SJSA1 (cell line): ENCODE measurements at places on chromosomes 11 and 22. TPM values are rescaled to one million over a fixed set of nuclear protein-coding genes. Genes with fewer than 3 reads are reported as not detected.

CACNA1I gene
- 0.03 TPM in 1 of 2 replicates, not detected in the other for total RNA-seq

KCNQ1OT1 gene
- total RNA-seq: 1.3 and 2.1 TPM in 2 replicates

FOLH1 gene
- total RNA-seq: not detected in 2 replicates

RBFOX2 gene
- 92.3 and 144 TPM in 2 replicates for total RNA-seq

HIRA gene
- total RNA-seq: 7.7 and 17.2 TPM in 2 replicates

DNA sequence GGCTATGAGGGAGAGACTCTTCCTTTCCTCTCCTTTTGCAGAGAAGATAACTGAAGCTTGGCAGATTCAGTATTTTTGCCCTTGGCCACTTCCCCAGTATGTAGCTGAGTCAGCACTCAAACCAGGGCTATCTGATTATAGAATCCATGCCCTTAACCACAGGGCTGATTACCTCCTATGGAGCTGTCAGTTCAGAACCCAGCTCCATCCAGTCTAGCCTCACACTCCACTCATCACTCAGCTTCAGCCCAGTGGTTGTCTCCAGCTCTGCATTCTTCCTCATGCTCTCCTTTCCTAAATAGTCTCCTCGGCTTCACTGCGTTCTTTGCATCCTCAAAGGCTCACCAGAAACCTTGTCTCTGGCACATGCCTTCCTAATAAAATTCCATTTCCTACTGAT lies 151.6 kb upstream of the BLID start:
- DNase-seq: no peak

- no peak for DNase-seq
These were observed 8.2 kb downstream of the STX5 start for GRCh38 chr11:62823677-62824076.

DNA sequence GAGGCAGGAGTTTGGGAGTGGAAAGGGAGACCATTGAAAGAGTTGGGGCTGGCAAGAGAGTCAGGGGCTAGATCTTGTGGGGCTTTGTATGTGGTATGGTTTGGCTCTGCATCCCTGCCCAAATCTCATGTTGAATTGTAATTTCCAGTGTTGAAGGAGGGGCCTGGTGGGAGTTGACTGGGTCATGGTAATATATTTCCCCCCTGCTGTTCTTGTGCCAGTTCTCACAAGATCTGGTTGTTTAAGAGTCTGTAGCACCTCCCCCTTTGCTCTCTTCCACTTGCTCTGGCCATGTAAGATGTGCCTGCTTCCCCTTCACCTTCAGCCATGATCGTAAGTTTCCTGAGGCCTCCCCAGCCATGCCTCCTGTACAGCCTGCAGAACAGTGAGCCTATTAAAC lies 10.1 kb upstream of the RAB3IL1 start:
- no peak for DNase-seq

- DNase-seq: no peak
These were observed 39.5 kb upstream of the SLC1A2 start for GRCh38 chr11:35458846-35459245.

DNA sequence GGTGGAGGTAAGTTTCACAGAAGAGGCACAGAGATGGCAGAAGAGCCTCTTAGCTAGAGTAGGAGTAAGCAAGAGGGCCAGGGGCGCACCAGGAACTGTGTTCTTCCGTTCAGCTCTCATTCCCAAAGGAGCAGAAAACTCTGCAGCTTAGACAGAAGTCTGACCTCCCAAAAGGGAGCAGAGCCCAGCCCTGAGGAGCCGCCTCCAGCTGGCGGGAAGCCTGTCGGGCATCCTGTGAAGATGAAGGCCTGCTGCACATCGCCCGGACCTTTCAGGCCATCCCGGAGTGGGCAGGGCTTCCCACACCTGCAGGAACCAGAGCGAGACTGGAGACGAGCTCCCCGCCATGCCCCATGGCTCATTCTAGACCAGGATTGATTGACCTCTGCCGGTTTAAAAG lies 1102.8 kb downstream of the BRD1 start:
- no peak for DNase-seq

DNA sequence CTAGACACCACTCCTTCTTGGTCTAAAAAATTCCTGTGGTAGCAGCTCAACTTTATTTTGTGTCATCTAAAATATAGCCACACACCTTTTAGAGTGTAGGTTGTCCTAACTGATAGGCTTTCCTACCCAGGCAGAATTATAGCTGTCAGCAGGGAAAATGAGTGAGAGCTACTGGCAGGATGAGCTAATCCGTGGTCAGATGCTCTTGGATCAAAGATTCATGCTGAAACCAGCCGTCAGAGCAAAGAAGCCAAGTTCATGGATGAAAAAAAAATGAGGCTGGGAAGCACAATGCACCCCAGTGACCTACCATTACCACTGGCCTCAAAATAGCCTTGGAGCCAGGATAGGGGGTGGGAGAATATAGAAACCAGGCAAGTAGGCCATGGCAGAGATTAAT lies 113.1 kb upstream of the BLID start:
- DNase-seq: no peak

DNA sequence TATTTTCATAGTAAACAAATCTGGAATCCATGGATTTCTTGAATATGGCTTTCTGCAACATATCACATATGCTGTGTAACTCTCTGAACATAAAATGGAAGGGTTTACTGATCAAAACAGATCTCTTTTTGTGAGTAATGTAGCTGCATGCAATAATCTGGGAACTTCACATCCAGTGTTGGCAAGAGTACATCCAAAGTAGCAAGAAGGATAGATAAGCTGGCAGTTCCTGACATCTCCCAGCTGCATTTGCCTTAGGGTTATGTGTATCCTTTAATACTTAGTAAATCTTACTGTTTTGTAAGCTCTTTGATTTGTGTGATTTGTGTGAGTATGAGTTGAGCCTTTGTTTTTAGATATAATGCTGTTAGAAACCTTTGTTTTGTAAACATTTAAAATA lies 280.4 kb upstream of the CNTN5 start:
- DNase-seq: no peak

- DNase-seq: no peak
These were observed 408.8 kb downstream of the CTTN start for GRCh38 chr11:70807195-70807543.

- no peak for DNase-seq
These were observed 11.4 kb downstream of the SESN3 start for GRCh38 chr11:95219599-95219998.

DNA sequence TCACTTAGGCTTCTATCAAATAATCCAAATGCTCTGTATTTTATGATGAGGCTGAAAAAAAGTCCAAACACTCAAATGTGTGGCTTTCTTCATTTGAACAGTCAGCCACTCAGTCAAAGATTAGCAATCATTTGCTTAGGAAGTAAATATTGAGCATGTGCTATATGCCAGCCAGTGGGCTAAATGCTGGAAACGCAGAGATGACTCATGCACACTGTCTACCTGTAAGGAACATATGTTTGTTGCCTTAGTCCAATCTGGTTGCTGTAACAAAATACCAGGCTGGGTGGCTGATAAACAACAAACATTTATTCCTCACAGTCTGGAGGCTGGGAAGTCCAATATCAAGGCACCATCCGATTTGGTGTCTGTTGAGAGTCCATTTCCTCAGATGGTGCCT lies 617.3 kb downstream of the NTM start:
- DNase-seq: no peak

DNA sequence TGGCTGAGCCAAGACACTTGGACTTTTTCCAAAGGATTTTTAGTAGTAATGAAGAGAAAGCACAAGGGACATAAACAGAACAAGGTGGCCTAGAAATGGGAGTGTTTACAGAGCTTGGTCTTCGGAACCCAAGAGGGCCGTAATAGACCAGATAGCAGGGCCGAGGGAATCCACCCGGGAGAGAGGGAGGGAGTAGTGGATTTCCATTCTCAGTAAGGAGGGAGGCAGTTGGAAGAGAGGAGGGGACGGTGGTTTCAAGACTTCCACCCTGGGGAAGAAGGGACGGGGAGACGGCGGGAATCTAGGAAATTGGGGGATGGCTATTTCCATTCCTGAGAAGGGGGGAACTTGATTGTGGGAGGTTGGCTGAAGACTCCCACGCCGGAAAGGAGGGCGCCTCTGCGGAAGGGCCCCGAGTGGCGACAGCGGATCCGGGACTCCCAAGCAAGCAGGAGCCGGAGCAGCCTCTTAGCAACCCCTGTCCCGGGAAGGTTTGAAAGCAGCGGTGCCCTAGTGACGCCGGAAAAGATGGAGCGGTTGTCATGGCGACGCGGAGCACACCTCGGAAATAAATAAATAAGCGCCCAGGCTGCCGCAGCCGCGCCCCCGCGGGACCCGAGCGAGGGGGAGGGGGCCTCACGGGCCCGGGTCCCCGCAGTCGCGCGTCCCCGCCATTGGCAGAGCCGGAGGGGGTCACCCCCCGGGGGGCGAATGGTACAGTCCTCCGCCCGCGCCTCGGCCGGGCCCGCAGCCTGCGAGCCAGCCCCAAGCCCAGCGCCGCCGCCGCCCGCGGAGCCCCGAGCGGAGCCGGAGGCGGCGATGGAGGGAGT lies 31.6 kb downstream of the EIF3F start:
- DNase-seq: peak; percentile 57

- no peak for DNase-seq
These were observed 35.4 kb upstream of the LINC01488 start for GRCh38 chr11:69446108-69446507.

- DNase-seq: no peak
These were observed 191.2 kb upstream of the NCAM1 start for GRCh38 chr11:112770033-112770432.

DNA sequence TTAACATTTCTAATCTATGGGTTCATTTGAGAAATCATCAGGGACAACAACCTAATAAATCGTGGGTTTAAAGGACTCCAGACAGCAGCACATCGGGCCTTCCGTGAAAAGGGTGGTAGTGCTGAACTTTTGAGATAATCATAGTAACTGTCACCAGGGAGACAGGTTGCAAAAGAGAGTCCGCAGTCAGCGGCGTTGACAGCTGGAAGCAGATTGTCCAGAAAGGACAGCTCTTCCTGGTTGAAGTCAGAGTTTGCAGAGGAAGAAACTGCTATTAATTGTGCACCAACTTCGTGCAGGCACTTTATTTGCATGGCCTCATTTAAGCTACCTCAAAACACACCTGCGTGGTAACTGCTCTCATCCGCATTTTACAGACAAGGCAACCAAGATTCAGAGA lies 20.5 kb upstream of the ISX start:
- no peak for DNase-seq

DNA sequence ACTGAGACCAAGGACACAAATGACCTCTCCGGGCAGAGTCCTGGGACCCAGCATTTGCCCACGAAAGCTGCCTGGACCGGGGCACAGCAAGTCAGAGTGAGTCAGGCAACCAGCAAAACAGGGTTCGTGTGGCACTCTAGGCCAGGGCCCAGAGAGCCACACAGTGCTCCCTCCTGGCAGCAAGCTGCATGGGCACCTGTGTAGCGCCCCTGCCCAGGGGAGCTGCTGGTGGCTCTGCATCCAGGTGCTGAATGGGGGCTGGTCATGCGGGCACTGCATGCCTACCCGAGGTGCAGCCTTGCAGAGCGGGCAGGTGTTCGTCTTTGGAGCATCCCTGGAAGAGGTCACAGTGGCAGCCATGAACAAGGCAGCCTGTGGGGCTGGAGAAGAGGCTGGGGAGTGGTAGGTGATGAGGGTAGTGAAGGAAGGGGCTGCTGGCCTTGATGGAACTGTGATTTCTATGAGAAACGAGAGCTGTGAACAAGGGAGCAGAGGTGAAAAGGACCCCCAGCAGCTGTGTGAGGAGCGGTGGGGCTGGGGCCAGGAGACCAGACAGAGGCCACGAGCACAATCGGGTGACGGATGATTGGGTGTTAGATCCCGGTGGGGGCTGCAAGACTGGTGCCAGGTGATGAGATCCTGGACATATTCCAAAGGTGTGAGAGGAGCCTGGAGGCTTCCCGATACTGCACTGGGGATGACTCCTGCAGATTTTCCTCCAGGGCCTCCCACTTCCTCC lies 63.3 kb downstream of the DGCR2 start:
- DNase-seq: no peak

- DNase-seq: no peak
These were observed 5.1 kb downstream of the CABIN1 start for GRCh38 chr22:24016156-24016555.

- DNase-seq: no peak
These were observed 20.8 kb upstream of the ATP5MG start for GRCh38 chr11:118380571-118380970.

DNA sequence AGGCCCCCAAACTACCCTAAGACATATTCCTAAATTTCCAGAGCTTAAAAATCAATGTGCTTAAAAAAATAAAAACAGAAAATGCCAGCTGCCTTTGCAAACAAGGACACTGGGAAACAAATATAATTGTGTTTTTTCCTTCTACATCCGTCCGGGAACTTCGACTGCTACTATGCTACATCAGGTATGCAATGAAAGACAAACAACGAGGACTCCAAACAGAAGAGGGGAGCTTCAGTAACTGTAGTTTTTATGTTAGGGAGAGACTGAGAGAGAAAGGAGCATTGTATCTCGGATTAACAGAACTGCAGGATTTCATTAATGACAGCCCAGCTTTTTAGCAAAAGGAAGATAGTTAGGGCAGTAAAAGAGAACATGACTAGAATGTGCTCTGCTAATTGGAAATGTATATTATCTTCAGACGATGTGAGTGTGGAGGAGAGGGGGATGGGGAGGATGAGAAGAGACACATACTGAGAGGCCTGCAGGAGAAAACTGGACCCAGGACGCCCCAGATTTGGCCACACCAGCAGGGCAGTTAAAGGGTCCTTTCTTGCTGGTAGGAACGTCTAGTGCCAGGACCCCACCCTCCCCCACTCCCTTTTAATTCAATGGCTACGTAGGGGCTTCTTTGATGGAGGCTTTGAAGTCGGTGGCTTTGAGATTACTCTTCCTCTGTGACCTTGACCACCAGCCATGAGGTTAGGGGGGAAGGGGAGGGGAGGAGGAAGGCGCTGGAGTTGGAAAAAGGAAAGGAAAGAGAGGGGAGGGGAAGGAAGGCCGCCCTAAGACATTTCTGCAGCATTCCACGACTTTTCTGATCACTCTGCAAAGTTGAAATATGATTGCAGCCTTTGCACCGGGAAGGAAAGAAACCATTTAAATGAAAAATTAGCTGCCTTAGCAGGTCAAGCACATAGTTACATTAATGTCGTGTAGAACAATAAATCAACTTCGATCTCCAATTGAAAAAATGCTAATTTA lies 187.1 kb downstream of the BLID start:
- no peak for DNase-seq

DNA sequence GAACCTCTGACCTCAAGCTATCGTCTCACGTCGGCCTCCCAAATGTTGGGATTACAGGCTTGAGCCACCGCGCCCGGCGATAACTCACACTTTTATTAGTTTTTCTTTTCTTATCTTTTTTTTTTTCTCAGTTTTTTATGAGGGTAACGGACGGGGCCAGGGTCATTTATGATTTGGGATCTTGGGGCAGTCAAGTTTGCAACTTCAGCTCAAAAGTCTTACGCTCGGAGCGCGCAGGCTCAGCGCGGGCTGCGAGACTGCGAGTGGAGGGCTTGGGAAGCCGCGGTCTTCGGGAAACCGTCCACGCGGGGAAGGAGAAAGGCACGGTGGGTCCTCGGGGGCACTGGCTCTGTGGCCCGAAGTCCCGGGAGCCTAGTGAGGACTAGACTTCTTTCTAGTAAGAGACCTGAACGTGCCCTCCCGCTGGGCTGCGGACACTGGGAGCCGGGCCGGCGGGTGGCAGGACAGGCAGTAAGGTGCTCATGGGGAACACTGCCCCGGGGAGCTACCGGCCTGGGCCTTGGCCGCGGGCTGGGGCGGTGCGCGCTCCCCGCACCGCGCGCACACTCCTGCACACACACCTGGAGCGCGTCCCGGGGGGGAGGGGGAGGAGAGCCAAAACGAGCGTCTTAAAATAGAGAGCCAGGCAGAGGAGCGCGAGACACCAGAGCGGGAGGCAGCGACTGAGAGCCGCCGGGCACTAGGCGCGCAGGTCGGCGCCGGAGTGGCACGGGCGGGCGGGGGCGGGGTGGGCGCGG lies 476 bp upstream of the BARX2 start:
- DNase-seq: no peak
